Breast epithelium (tissue), 4 donors: ENCODE measurements at places on chromosomes 7 and 10.

DNA sequence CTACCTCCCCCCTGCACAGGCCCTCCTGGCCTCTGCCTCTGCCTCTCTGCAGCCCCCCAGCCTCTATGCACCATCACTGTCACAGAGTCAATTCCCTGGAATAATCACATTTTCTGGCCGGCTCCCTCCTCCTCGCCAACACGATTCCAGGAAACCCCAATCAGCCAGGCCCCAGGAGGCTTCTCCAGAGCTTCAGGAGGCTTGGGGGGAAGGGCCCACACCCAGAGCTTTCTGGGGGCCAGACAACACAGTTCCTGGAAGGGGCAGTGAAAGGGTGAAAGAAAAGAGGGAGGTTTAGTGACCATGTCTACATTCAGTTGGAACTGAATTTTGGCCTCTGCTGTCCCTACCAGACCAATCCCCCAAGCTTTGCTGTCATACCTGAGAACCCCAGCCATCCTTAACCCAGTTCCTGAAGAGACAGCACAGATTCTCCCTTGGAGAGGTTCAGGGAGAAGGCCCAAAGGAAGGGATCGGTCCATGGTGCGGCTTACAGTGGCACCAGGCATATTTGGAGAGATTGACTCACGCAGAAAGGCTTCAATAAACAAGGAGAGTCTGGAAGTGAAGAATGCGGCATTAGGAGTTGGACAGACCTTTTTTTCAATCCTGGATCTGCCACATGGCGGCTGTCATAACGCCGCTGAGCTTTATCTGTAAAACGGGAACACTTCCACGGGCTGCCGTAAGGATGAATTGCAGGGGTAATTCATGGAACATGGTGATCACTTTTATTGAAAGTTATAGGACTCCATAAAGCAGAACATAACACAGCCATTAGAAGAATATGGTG is 89.0 kb downstream of the NEURL1 start:
- DNase-seq, result no peak

DNA sequence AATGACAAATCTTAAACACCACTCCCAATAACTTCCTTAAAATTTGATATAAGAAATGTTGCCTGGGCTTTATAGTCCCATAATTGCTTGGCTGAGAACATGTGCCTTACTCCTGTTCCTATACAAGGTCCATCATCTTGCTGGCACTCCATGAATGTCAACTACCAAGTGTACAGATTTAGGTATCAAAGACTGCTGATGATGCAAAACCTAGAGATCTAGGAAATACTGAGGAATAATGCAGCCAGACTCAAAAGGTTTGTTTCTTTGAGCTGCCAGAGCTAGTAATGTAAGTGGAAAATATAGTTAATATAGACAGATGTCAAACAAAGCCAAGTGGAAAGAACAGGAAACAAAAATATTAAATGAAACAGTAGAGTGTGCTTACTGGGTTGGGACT is 121.1 kb downstream of the DYNC1I1 start:
- no peak for DNase-seq

DNA sequence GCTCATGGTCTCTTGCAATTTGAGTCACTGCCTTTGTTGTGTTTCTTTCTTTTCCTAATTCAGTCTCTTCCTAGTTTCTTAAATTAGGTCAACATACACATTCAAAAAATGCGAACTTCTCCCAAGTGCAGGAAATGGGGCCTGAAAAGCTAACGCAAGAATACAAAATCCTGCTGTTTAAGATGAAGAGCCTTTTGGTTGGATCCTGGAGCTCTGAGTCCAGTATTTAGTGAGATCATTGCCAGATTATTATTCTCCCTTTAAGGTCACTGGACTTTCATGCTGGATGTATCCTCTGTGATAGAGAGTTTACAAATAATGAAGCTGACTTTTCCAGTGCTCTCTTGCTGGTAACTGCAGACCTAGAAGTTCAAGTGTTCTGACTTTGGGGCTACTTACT is 401.9 kb upstream of the MKI67 start:
- DNase-seq, result no peak

DNA sequence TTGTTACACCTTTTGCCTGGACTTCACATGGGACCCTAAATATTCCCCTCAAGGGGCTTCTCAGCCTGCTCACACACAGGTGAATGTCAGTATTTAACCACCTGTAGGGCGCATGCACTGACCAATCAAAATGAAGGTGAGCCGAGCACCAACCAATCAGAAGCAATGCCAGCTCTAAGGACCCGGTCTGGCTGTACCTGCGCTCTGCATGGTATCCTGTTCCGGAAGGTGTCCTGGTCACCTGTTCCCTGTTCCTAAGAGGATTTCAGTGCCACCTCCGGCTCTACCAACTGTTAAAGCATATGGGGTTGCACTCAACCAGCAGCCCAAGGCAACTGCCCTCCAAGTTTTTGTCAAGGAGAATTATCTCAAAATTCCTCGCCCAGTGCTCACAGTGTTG is 18.4 kb upstream of the CALN1 start:
- DNase-seq, result no peak

DNA sequence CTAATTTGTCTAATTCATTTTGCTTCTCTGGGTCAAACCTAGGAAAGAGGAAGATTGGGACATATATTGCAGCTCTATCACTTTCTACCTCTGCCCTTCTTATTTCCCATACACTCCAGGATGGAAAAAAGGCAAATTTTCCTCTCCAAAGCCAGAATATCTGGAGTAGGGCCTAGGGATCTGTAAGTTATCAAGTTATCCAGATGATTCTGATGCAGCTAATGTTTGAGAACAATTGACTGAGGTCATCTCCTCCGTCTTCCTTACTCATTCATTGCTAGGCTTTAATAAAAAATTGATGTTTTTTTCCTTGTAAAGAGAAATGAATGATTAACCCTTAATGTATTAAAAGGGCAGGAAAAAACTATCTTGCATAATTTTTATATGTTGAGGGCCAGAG is 211.9 kb upstream of the GLI3 start:
- no peak for DNase-seq

GRCh38 chr10:77283326-77283725 is 354.3 kb downstream of the KCNMA1 start:
- no peak for DNase-seq

DNA sequence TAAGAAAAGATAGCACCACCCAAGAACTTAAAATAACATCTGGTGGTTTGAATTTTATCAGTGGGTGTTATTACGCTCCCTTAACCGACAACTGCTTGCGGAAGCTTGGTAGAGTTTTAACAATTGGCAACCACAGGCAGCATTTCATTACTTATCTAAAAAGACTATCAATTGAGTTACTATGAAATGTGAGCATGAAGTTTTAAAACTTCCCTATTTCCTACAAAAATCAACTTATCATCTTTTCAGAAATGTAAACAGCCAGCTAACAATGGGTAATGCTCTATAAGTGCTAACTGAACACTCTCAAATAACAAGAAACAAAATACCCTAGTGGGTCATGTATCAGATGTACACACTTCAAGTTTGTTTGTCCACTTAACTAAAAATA is 68.8 kb downstream of the OSBPL3 start:
- DNase-seq, result no peak

- no peak for DNase-seq
These were observed 4.0 kb upstream of the ATP6V1F start for GRCh38 chr7:128858380-128859231.

DNA sequence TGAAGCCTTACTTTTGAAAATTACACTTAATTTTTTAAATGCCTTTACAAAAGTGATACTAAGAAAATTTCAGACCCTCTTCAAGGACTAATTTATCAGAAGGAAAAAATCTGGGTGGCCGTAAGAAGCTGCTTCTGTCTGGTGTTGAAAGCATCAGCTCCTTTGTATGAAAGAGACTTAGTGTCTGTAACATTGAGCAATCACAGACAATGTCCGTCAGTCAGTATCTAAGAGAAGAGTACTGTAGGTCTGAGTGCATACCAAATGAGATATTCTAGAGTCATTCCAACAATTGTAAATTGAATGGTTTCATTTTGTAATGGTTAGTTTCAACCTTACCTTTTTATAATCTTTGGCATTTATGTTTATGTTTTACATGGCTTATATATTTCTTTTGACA is 11.1 kb upstream of the MDFIC start:
- no peak for DNase-seq

DNA sequence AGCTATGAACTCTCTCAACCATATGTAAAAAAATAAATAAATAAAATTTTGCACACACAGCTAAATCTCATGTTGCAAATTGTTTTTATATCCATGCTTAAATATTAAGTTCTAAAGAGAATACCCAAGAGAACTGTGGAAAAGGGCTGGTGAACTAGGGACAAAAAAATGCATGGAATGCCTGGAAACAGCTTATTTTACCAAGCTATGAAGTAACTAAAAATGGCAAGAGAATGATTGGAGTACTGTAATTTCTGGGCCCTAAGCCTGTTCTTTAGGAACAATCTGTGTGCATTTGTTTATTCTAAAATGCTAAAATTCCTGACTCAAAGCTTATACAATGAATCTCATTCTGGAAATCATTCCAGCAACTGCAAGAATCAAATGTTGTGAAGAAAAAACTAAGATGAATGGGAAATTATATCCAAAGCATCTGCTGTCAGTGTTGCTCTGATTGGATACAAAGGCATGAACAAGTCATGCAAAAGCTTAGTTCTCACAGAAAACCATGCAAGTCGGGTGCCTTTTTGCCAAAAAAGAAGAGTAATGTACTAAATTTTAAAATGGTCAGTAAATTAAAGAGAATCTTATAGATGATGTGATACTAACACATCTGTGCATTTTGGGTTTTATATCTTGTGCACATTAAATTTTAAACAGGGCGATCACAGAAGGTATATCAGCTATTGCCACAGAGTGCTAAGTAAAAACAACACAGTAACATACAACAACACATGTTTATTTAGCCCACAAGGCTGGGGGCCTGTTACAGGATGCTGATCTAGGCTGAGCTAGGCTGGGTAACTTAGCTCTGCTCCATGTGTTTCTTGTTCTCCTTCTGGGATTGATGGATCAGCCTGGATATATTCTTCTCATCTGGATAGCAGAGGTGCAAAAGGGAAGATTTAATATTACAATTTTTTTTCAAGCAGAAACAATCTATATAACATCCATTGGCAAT is 453.5 kb upstream of the SEMA3A start:
- no peak for DNase-seq

DNA sequence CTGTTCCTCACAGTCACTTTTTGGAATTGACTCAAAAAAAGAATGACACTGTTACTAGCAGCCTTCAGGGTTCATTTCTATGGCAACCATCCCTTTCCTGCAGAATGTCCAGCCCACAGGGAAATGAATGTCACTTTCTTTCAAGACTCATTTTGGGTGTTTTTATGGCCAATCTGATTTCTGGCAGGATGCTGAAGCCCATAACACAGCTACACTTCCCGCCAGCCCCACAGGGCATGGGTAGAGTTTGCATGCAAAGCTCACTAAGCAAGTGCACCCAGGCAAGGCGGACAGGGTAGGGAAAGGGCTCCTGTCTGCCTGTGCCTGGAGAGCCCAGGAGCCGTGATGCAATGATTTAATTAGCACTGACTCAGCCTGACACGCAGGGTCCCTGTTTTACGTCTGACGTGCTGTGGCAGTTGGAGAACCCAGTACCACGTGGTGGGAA is 26.1 kb upstream of the GPAM start:
- no peak for DNase-seq

DNA sequence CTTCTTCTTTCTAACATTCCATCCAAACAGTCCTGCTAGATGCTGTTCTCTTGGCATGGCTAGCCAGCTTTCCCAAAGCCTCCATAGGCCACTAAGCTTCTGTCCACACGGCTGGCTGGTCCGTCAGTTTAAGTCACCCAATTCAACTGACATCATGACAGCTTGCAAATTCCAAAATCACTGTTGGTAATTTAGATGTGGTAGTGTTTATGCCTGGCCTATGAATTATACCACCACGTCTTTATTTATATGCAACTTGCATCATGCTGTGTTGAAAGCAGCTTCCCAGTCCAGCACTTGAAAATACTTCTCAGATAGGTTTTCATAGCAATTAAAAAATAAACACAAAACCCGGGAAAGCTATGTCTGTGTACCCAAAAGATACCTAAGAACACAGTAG is 2.2 kb upstream of the VIM start:
- DNase-seq, result no peak

DNA sequence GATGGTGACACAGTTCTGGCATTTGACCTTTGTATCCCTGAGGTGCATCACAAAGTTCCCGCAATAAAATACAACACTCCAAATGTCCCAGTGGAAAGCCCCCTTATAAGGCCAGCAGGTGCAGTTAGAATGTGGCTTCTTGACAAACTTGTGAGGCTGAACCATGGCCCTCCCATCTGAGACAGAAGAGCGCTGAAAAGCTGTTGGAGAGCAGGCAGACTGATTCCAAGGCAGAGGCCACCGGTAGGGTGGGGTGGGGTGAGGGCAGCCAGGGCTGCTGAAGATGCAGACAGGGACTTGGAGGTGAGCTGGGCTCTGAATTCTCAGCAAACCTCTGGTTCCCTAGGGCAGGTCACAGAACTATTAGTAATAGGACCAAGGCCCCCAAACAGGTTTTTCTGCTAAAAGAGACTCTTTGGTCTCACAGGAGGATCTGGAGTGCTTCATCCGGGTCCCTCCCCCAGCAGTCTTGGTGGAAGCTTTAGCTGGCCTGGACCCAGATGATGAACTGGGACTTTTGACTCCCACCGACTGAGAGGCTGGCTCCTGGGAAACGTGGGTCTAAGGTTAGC is 15.6 kb upstream of the CHST3 start:
- no peak for DNase-seq

GRCh38 chr10:128152741-128153580 is 26.7 kb upstream of the MKI67 start:
- no peak for DNase-seq

- DNase-seq, result no peak
These were observed 135.7 kb downstream of the DYNC2I1 start for GRCh38 chr7:158991824-158992621.

GRCh38 chr7:101542527-101543241 is 86.4 kb downstream of the MYL10 start:
- DNase-seq, result peak; percentile 71

DNA sequence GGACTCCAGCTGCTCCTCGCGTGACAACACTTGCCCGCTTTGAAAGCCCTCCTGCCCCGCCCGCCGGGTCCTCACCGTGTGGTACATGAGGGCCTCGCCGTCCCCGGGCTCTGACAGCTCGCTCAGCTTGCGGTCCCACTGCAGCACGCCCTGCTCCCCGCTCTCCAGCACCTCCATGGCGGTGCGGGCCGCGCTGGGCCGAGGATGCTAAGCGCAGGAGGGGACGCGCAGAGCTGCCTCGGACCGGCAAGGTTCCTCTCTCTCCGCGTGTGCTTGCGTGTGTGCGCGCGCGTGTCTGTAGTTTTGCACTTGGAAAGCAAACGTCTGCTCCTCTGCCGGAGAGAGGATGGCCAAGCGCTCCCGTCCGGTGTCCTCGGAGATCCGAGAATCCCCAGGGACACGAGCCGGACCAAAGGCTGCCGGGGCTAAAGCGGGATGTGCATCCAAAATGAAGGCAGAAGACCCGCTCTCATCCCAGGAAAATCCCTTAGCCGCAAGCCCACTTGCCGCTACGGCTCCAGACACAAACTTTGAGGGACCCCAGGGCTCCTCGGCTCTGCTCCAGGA is at the start of gene CREB3L2:
Gene CREB3L2, minus strand, starts transcription at position 558 of the 567 bp plus-strand sequence. Its CDS starts 381 bp downstream, at position 177.
- DNase-seq, result peak; percentile 57
